Stimulated activated CD4-positive, alpha-beta T cell treated with anti-CD3 and anti-CD28 coated beads, Interleukin-2, amount 100 ng/mL, for 24 hours (primary cell): ENCODE measurements at places on chromosomes 2 and 18.

- DNase-seq: no peak
Measured at GRCh38 chr2:40244251-40244650, 207.6 kb downstream of the SLC8A1 start.

- DNase-seq: no peak
Measured at GRCh38 chr2:10220902-10221391, 81.8 kb upstream of the HPCAL1 start.

- no peak for DNase-seq
Measured at GRCh38 chr2:8568543-8569302, 113.1 kb upstream of the ID2 start.

DNA sequence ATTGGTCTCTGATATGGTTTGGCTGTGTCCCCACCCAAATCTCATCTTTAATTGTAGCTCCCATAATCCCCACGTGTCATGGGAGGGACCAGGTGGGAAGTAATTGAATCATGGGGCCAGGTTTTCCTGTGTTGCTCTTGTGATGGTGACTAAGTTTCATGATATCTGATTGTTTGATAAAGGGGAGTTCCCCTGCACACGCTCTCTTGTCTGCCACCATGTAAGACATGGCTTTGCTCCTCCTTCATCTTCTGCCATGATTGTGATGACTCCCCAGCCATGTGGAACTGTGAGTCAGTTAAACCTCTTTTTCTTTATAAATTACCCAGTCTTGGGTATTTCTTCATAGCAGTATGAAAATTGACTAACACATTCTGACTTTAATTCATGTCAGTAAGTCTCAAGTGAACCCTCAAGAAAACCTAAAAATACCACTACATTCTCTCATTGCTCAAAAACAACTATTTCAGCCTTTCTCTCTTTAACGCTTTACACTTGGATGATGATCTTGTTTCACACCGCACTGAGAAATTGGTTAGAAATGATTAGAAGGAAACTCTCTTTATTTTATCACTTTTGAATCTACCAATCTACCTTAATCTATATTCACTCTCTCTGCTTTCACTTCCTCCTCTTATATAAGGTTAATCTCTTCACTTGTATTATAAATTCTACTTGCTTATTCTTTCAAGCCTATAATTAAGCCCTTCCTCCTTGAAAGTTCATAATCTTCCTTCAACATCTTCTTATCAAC is 110.1 kb downstream of the GALR1 start:
- no peak for DNase-seq

DNA sequence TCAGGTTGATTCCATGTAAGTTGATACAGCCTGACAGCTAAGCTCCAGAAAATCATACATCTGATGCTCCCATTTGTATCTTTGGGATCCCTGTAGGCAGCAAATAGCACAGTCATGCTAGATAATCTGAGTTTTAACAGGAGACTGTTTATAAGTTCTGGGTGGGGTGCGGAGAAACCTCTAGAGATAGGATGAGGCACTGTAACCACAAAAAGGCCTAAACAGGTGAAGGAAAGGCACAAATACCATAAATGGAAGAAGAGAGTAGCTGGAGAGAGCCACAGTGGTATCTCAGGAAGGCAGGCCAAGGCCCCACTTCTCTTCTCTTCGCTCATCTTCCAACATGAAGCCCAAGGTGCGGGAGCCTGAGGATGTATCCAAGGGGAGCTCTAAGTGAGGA is 18.1 kb upstream of the B4GALT6 start:
- DNase-seq: no peak

GRCh38 chr2:209773377-209773776 is 1.7 kb downstream of the UNC80 start:
- DNase-seq: no peak

GRCh38 chr2:2233171-2233826 is 97.8 kb downstream of the MYT1L start:
- DNase-seq: no peak

DNA sequence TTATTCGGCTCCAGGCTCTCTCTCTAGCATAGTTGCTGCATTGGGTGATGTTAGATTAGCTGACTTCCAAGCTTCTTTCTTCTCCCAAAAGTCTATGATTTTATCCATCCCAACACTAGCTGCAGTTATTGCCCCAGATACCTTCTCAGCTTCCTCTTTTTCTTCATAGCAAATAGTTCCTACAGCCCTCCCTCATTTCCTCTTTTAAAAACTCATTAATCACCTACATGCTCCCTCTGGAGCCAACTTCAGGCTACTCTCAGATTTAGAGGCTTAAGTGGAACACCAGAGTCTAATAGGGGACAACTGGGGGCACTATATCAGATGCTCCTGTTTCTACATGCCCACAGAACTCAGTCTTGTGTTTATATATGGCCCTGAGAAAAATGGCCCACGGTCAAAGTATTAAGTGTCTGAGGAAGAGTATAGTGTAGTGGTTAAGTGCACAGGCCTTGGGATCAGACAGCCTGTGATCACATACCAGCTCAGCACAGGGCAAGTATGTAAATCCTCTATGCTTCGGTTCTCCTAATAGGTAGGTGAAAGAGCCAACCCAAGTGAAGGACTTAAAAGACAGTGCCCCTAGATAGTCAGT is 241.9 kb upstream of the SLC14A2 start:
- no peak for DNase-seq

DNA sequence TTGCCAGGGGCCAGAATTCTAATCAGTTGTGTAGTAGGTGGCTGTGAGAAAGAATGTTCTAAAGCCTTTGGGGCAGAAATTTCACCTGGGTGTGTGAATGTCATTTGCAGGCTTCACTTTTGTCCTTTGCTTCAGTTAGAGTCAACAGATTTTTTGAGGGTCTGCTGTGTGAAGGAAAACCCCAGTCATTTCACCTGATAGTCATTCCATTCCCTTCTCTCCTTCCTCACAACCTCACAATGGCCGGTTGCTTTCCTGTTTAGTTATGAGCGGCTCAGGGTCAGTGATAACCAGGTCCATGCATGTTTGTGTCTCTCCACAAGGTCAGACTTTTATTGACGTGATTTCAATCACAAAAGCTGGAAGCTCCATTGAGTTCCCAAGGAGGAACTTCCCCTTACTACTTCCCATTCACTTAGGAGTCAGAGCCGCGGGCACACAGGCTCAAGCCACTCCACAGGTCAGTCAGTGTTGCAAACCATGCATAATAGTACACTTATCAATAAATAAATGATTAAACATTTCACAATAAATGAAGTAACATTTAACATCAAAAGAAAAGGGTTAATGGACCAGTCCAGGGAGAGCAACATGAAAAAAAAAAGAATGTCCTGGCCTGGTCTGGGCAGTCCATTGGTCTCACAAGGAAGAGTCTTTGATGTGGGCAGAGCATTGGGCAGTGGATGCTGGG is 74.3 kb downstream of the NPAS2 start:
- no peak for DNase-seq

- no peak for DNase-seq
Measured at GRCh38 chr18:39058386-39059000, 1492.9 kb upstream of the CELF4 start.

DNA sequence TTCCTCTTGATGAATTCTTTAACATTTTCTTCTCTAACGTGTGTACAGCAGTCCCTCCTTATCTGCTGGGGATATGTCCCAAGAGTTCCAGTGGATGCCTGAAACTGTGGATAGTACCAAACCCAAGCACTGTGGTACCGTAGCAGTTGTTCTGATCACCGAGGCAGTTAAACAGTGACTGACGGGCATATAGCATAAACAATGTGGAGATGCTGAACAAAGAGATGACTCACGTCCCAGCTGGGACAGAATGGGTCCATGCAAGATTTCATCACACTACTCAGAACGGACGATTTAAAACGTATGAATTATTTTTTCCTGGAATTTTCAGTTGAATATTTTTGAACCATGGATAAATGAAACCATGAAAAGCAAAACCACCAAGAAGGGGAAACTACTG is 54.5 kb upstream of the SPAG16 start:
- DNase-seq: no peak

- peak; percentile 95 for DNase-seq
Measured at GRCh38 chr2:25362049-25362433, 20.3 kb upstream of the DNMT3A start.

DNA sequence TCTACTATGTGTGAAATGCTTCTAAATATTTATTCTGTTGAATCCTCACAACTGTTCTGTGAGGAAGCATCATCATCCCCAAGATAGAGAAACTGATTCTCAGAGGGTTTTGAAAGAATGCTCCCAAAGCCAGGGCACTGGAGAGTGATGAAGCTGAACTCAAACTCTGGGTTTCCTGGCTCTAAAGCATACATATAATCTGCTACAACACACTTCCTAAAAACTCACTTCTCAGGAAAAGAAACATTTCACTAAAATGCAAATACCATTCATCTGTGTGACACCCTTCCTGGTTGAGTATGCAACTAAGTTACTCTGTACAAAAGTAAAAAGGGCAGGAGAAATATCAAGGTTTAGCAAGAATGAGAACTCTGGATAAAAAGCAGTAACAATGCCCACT is 58.6 kb downstream of the GRB14 start:
- no peak for DNase-seq

GRCh38 chr2:70967189-70967588 is 11.2 kb upstream of the ANKRD53 start:
- DNase-seq: no peak

DNA sequence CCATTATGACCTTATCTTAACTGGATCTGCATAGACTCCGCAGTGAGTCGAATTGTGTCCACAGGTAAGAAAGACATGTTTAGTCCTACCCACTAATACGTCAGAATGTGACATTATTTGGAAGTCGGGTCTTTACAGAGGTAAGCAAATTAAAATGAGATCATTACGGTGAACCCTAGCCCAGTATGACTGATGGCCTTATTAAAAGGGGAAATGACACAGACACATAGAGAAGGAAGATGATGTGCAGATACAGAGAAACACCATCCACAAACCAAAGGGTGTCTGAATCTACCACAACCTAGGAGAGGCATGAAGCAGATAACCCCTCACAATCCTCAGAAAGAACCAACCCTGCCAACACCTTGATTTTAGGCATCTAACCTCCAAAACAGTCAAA is 135.6 kb downstream of the GALNT1 start:
- no peak for DNase-seq

- no peak for DNase-seq
Measured at GRCh38 chr2:11621410-11621809, 48.6 kb downstream of the NTSR2 start.

GRCh38 chr2:202032846-202033316 is 774 bp upstream of the FZD7 start:
- DNase-seq: peak; percentile 42

- no peak for DNase-seq
Measured at GRCh38 chr2:132593171-132593570, 76.8 kb downstream of the LYPD1 start.

DNA sequence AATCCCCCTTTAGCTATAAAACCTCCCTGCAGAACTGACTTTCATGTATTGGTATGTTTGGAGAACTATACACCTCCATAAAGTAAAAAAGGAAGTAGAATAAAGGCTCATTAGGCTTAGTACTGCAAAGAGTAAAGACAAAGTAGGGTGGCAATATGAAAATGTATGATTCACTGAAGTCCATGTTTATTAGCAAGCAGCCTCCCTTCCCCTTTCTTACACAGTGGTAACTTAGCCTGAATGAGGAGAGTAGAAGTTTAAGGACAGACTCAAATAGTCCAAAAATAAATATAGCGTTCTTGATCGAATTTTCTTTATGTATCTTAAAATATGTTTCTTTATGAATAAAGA is 1.5 kb downstream of the ZNF804A start:
- DNase-seq: no peak

DNA sequence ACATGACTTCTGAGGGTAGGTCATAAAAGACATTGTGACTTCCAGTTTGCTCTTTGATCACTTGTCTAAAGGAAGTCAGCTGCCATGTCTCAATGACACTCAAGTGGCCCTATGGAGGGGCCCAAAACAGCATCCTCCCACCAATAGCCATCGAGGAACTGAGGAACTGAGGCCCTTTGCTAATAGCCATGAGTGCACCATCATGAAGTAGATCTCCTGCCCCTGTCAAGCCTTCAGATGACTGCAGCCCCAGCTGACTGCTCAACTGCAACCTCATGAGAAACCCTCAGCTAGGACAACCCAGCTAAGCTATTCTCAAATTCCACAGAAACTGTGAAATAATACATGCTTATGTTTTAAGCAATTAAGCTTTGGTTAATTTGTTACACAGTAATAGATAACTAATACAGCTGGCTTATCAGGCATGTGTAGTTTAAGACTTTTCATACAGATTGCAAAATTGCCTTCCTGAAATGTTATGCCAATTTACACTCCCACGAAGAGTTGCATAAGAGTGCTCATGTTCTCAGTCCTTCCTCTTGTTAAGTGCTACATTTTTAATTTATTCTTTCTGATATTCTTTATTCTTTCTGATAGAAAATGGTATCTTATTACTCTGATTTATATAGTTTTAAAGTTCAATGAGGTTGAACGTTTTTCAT is 105.6 kb upstream of the NDUFV2 start:
- DNase-seq: no peak

- DNase-seq: no peak
Measured at GRCh38 chr2:71498261-71498701, 44.9 kb downstream of the DYSF start.

DNA sequence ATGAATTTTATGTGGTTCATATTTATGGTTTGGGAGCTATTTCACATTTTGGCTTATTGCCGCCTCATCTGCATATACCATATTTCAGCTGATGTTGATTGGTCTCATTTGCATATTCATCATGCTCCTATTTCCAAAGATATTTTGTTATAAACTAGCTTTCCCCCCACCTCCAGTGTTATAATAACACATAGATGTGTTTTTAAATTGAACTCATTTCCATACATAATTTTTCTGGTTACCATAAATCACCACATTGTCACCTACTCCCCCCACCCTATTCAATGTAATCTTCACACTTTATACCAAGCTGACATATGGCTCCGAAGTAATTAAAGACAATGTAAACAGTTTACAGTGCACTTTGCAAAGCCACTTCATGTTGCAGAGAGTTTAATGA is 101.2 kb downstream of the FSHR start:
- DNase-seq: no peak

DNA sequence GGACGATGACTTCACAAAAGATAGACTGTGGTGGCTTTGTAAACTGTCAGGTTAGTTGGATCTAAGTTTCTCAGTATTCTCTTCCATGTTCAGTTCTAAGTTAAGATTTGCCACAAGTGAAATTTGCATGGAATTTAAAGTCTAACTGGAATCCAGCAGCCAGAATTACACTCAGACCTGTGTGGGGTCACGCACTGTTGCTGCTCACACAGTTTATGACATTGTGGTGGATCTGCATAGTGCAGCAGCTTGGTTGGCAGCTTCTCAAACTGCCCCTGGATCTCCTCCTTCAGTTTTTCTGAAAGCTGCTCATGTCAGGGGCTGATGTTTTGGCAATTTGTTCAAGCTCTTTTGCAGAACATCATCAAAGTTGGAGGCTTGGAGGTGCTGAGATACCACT is 228.1 kb upstream of the KCNJ3 start:
- no peak for DNase-seq

DNA sequence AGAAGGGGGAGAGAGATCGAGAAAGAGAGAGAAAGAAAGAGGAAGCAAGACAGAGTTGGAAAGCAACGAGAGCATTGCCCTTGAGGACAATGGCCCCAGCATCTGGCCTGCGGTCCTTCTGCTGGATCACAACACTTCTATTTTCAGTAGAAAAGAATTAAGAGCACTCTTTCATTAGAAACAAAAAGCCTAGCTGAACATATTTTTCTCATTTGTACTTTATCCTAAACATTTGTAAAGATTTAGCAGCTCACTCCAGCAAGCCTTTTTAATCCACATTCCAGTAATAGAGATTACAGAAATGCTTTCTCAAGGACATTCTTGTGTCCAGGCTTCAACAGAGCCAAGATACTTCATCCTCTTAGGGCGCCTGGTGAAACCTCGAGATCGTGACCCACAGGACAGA is 31.6 kb upstream of the AFF3 start:
- DNase-seq: no peak
